IPS DF 6.9 (cell line): ENCODE measurements at places on chromosomes 1 and 21.

GRCh38 chr1:19731311-19731821 lies 66.7 kb downstream of the HTR6 start:
- DNase-seq, result no peak

DNA sequence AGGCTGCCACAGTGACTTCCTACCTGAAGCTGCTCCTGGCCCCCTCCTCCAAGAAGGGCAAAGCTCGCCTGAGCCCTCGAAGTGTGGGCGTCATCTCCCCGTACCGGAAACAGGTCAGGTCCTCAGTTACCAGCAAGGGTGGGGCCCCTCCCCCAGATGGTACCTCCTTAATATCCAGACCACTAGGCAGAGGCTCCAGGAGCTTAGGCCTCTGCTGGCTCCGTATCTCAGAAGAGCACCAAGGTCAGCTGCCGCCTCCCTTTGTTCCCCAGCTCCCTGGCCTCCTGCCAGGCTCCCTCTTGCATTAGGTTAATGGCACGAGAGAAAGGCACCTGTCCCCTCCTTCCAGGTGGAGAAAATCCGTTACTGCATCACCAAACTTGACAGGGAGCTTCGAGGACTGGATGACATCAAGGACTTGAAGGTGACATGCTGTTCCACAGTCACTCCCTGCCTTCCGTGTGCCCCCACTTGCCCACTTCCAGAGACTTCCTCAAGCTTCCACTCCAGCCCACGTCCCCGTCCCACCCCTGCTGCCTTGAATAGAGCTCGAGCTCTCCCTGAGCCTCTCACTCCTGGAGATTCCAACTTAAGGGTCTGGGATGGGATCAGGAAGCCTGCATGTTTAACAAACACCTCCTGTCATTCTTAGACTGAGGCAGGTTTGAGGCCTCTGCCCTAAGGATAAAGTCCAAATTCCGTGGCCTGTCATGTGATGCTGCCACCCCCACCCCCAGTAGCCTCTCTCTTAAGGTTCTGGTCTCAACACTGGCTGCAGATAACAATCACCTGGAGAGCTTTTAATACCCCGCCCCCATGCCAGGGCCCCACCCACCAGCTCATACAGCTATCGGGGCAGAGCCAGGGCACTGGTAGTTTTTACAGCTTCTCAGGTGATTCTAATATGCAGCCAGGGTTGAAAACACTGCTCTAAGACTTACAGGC lies 8.3 kb downstream of the RHOC start:
- no peak for DNase-seq

- no peak for DNase-seq
Measured at GRCh38 chr1:59692591-59692990, 122.2 kb upstream of the HOOK1 start.

DNA sequence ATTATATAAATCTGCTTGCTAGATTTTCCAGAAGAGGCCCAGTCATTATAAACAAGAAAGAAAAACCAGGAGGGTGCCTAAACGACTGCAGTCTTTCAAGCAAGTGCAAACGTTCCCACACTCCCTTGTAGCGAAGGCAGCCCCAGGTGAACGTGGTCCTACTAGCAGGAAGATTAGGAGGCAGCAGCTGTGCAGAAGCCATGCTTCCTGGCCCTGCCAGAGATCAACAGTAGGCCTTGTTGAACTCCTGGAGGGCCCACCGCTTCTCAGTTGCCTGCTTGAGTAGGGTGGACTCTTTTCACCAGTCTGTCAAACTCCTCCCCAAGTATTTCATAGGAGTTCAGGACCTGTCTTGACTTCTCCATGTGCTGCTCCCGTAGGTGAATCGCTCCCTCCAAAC lies 163.0 kb upstream of the GORAB start:
- DNase-seq, result no peak

GRCh38 chr1:41689558-41689981 lies 205.1 kb upstream of the EDN2 start:
- DNase-seq, result no peak
